ENCODE measurements at places on chromosomes 3 and 15.

DNA sequence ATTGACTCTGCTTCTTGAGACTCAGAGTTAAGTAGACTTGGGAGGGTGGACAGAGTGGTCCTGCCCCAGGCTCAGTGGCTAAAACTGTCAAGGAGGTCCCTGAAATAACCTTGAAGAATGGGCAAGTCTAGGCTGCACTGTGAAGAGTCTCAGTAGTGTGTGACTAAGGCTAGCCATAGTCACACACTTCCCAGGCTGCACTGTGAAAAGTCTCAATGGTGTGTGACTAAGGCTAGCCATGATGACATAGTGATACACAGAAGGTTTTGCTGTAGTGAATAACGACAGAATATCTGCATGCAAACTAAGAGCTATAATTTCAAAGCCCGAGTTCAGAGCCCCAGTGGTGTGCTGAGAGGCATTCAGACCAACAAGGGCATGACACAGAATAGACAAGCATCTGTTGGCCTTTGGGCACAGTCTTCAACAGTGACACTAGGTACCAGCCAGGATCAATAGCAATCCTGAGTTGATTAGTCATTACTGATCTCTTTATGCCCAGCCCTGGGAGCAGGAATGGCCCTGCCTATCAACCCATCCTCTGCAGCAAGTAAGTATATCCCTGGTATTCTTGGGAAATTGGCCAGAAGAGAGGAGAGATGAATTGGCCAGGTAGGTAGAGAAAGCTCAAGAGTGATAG lies 72.4 kb upstream of the BBX start:
- DNase-seq: no peak

- DNase-seq: no peak
Measured at GRCh38 chr15:70726753-70727152, 36.6 kb downstream of the UACA start.

- no peak for DNase-seq
Measured at GRCh38 chr3:130725746-130726145, 20.9 kb downstream of the PIK3R4 start.

DNA sequence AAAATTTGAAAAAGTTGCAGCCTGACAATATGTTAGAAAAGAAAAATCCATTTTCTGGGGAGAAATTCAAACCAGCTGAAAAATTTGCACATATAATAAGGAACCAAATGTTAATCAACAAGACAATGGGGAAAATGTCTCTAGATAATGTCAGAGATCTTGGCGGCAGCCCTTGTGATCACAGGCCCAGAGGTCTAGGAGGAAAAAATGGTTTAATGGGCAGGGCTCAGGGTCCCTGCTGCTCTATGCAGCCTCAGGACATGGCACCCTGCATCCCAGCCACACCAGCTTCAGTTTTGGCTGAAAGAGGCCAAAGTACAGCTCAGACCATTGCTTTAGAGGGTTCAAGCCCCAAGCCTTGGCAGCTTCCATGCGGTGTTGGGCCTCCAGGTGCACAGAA lies 701.9 kb downstream of the IGSF11 start:
- no peak for DNase-seq

- no peak for DNase-seq
Measured at GRCh38 chr15:48046813-48047438, 73.9 kb upstream of the SLC24A5 start.

- no peak for DNase-seq
Measured at GRCh38 chr3:105970283-105970682, 101.5 kb upstream of the CBLB start.
